Activated B cell treated with CpG ODN at 0.5 μM for 24 hours (primary cell): ENCODE measurements at places on chromosomes 16 and 17.

GRCh38 chr17:9432934-9433421, 142.6 kb downstream of the STX8 start:
- DNase-seq, result no peak

DNA sequence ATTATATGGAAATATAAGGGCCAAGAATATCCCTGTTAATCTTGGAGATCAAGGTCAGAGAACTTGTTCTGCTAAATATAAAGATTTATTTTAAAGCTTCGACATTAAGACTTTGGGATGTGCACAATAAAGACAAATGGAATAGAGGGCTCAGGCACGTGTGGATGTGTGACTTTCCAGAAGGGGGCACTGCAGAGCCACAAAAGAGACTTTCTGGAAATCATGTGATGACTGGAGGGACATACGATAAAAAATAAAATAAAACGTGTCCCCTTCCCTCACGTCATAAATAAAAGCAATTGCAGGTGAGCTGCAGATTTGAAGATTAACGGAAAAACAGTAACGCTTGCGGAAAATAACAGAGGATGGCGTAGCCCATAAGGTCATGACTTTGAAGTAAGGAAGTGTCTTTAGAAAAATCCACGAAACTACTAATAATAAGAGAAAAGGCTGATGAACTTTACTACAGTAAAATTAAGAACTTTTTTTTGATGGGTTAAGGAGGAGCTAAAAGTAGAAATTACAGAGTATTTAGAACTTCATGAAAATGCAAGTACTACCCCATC, 9.4 kb upstream of the ENGASE start:
- no peak for DNase-seq

DNA sequence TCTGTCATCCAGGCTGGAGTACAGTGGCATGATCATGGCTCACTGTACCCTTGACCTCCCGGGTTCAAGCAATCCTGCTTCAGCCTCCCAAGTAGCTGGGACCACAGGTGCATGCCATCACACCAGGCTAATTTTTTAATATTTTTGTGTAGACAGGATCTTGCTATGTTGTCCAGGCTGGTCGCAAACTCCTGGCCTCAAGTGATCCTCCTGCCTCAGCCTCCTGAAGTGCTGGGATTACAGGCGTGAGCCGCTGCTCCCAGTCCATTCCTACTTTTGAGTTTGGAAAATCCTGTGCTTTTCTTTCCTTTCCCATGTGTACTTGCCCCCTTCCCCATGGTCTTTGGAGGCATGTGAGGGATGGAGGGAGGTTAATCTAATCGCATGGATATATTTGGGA, 60.0 kb downstream of the MSI2 start:
- no peak for DNase-seq

- DNase-seq, result no peak
These were observed 1.6 kb downstream of the EIF4A3 start for GRCh38 chr17:80145076-80146075.

DNA sequence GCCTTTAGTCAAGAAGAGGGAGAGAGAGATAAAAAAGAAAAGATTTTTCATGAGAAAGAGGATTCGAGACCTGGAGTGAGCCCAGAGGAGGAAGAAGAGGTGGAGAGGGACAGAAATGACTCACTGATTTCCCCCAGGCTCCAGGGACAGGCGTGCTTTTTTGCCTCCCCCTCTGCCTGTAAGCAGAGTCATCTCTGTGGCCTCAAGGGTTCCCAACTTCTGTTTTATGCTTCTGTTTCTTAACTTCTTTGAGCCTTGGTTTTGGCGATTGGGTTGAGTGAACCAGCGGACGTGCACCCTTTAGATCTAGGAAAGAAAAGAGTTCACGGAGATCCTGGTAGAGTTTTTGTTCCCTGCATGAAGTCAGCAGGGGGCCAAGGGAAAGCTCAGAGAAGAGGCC, 147.9 kb upstream of the NOL11 start:
- no peak for DNase-seq

DNA sequence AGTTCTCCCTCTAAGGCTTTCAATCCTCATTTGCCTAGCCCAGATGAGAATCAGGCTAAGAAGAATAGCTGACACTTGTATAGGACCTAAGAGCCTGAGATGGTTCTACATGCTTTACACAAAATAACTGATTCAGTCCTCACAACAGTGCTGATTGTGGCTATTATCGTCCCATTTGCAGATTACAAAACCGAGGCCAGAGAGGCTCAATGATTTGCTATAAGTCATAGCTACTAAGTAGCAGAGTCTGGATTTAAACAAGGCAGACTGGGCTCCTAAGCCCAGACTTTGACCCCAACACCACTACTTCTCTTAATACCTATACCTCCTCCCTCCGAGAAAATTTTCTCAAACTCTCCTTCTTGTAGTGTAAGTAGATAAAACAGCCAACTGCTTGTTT, 23.1 kb downstream of the ABCC12 start:
- no peak for DNase-seq

DNA sequence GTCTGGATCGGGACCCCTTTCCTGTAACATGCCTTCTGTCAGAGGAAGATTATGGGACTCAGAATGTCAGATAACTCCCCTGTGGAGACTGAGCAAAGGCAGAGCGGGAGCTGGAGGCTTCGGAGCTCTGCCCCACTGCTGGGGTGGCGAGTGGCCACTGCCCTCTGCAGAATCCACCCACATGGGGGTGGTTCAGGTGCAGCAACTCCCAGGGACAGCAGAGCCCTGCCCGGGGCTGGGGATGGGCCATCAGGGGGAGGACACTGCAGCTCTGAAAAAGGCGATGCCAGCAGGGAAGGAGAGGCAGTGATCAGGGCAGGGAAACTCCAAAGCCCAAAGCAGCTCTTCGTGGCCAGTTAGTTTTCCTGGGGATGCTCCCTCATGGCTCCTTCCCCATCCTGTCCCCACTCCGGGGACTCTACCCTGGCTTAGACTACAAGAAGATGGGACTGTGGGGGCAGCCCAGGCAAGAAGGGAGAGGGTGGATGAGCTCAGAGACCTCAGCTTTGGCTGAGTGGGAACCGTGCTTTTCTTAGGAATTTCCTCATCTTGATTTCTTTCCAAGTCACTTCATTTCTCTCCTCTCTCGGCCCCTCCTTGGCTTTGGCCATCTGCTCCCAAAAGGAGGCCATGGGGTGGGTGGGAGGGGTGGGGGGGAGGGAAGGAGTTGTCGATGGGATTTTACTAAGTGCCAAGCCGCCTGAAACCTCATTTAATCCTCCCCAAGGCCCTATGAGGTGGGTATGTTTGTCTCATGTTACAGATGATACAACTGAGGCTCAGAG, 4.0 kb downstream of the CA4 start:
- DNase-seq, result no peak

GRCh38 chr16:31452631-31453106, 6.6 kb upstream of the ARMC5 start:
- DNase-seq, result no peak

DNA sequence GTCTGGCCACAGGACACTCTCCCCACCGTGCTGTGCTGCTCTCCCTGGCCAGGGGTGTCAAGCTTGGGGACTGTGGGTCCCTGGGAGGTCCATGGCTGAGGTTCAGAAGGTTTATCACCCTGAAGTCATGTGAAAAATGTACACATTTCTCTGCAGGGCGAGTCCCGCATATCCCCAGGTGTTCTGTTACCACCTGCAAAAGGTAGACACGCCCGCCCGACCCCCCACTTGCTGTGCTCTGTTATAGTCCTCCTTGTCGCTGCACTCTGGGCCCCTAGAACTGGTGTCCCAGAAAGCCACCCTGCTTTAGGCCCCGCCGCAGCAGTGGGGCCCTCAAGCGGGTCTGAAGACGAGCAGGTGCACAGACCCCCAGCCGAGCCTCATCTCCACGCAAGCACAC, 11.8 kb downstream of the JPT2 start:
- no peak for DNase-seq

DNA sequence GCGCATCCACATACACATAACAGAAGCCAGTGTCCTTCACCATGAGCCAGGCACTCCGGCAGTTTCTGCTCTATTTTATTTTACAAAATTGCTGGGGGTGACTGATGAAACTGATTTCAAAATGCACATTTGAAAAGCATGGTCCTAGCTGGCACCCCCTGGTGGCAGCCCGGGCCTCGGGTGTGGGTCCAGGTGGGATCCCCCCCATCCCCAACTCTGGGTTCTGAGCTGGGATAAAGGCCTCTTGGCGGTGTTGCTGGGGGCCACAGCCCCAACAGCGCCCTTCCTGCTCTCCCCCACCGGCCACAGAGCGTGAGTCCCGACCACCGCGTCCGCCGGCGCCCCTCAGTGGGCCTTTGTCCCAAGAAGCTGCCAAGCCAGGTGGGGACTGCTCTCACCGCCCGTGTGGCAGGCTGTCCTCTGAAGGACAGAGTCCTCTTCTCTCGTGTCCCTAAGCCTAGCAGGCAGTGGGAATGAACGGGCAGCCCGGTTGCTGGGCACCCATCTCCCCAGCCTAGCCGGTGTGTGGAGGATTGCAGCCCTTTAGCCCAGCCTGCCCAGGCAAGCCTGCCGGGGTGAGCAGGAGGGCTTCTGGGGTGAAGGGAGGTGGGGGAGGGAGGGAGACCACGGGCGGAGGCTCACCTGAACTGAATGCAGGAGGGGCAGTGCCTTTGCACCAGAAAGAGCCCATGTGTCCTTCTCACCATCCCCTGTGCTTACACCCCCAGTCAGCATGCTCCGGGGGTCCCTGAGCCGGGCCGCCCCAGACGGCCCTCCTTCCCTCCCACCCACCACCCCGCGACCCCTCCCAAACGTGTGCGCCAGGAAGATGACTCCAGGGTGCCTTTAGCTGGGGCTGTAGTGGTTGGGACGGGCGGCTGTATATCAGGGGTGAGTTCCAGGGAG, 898 bp downstream of the SNAI3 start:
- DNase-seq, result no peak

- peak; percentile 18 for DNase-seq
These were observed 1.0 kb downstream of the VEZF1 start for GRCh38 chr17:57986841-57987580.

- DNase-seq, result no peak
These were observed 53.9 kb upstream of the CHMP6 start for GRCh38 chr17:80937462-80938381.

DNA sequence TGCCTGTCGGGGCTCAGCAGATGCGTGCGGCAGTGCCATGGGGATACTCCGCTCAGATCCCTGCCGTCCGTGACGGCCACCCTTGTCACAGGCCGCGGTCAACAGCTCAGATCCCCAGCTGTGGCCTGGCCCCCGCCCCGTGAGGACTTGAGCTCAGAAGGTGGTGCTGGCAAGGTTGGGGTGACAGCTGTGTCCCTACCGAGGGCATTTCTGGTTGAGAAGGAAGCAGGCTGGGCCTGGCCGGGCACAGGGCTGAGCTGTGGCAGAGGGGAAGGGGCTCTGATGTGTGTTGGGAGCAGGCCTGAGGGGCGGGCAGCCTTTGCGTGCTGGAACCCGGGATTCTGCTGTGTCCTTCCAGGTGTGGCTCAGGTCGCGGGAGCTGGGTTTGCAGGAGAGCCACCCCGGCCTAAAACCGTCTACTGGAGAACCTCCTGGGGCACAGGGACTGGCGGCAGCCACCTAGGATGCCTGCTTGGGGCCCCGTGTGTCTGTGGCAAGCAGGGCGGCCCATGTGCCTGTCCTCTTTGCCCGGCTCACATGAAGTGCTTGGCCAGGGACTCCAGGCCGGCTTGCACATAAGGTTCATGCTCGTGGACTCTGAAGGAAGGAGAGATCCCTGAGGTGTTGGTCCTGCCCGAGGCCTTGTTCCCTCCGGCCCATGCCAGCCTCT, 5.1 kb downstream of the UBE2I start:
- no peak for DNase-seq

DNA sequence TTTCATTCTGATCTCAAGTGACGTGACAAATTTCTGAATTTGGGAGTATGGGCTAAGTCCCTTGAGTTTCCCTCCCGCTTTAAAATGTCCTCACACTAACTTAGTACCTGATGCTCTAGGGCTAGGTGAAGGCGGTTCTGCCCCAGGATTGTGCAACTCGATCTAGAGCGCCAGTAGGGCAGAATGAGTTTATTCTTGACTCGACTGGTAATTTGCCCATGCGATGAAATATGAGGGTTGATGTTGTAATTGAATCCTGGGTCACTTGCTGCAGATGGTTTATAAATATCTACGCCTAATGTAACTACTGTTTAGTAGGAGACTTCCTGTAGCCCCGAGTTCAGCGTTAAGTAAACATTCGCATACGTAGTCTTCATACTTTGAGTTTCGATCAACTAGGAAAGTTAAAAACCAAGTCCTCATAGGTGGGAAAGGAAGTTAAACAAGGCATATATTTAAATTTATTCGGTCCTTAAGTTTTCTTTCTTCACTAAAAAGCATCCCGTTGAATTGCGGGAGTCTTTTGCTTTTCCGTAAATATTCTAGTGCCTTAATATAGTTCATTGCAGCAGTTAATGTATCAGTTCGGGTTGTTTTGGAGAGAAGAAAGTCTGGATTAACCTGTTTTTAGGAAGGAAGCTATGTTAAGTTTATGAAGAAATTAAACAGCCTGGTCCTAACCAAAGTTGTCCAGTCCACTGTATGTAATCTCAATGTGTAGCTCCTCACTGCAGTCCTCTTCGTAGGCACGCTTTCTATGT, 1.6 kb downstream of the CTCF start:
- no peak for DNase-seq

- DNase-seq, result no peak
These were observed 5.9 kb downstream of the KDM6B start for GRCh38 chr17:7839876-7840261.
